Stimulated activated CD8-positive, alpha-beta memory T cell treated with anti-CD3 and anti-CD28 coated beads, Interleukin-4, amount 100 ng/mL, for 4 hours (primary cell): ENCODE measurements at places on chromosomes 2 and 18.

- no peak for DNase-seq
Observed at GRCh38 chr2:154704991-154705390, 6.5 kb downstream of the KCNJ3 start.

DNA sequence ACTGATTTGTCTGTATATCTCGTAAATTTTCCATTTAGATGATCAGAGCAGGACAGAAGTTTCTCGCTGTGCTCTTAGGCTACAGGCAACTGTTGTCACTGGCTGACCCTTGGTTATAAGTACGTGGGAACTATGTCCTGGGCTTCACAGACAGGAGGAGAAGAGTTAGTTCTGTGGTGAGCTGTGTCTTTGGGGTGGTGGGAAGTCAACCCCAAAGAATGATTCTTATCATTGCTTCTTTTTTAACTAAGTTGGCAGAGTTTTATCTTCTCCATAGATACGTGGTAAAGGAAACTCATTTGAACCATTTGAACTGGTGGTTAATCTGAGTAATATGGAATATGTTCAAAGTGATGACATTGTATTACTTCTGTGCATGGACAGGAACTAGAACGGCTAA lies 230.6 kb upstream of the EPAS1 start:
- DNase-seq, result no peak

GRCh38 chr2:227536445-227536844 lies 62.2 kb upstream of the SCYGR2 start:
- DNase-seq, result no peak

GRCh38 chr2:210195101-210195852 lies 24.1 kb upstream of the KANSL1L start:
- no peak for DNase-seq

DNA sequence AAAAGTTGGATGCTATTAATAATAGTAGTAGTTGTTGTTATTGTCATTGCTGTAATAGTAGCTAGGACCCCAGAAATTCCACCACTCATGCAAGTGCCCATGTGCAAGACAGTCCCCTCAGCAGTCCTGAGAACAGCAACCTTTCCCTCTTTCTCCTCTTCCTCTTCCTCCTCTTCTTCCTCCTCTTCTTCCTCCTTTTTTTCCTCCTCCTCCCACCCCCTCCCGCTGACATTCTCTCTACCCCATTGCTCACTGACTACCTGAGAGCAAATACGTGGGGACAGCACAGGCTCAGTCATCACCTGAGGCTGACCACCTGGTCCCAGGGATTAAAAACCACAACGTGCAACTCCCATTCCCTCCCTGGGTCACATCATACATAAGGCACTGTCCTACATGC lies 41.8 kb downstream of the SMAD7 start:
- no peak for DNase-seq

- DNase-seq, result no peak
Observed at GRCh38 chr2:222862106-222862908, 1.5 kb downstream of the ACSL3 start.

DNA sequence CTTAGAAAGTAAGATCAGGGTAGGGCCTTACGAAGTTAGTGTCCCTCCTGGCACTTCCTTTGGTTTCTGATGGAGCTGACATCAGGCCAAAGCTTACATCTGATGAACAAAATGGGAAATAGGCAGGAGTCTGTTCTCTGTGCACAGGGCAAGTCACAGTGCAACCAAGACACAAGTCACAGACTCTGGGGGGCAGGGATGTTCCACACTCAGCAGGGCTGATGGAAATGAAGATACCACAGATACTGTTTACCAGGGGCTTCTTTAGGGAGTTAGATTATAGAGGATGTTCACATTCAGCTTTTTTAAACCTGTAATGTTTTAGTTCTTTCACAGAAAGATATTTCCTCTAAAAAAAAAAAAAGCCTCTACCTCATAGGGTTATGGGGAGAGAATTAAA lies 106.2 kb upstream of the EPC2 start:
- no peak for DNase-seq

GRCh38 chr2:171309455-171310286 lies 124.1 kb downstream of the METTL8 start:
- no peak for DNase-seq

DNA sequence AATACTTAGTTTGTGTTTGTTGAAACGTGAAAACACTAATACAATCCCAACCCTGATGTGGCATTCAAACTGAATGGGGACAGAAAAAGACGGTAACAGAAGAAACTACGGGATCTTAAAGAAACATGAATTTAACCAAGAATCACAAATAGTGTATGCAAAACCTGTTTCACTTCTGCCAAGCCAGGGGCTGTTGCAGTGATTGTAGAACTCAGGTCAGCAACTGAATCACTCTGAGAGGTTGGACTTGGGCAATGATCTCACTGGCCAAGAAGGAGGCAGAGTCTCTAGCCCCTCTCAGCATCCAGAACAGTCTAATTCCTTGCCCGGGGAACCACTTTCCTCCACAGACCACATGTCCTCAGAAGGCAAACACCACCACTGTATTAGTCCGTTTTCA lies 54.9 kb upstream of the CRIM1 start:
- no peak for DNase-seq

DNA sequence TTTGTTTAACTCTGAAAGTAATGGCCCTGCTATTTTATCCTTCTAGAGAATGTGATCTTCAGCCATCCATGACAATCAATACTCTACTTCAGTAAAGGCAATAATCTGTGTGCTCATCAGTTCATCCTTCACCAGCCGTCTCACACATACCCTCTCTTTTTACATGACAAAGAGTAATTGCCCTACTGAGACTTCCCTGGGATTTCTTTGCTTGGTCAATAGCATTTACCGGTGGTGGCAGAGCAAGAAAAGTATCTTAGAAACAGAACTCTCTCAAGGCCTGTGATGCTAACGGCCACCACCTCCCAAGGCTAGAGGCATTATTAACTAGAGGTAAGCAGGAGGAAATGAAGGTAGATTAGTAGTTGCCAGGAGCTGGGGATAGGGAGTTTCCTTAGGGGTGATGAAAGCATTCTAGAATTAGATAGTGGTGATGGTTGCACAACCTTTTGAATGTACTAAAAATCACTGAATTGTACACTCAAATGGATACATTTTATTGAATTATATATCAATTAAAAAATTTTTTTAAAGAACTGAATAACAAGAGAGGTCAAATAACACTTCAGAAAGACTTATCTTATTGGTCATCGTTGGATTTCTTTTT lies 57.9 kb upstream of the EPC2 start:
- DNase-seq, result no peak

GRCh38 chr2:232525791-232526371 lies at the start of gene CHRND:
Gene CHRND (plus strand): TSS chr2:232526160. CDS start chr2:232526216, 56 bp downstream.
- DNase-seq, result no peak

GRCh38 chr2:212538305-212539071 lies at the start of gene ERBB4:
Gene ERBB4 (minus strand): TSS chr2:212538802. CDS start chr2:212538530, 272 bp downstream.
- no peak for DNase-seq

DNA sequence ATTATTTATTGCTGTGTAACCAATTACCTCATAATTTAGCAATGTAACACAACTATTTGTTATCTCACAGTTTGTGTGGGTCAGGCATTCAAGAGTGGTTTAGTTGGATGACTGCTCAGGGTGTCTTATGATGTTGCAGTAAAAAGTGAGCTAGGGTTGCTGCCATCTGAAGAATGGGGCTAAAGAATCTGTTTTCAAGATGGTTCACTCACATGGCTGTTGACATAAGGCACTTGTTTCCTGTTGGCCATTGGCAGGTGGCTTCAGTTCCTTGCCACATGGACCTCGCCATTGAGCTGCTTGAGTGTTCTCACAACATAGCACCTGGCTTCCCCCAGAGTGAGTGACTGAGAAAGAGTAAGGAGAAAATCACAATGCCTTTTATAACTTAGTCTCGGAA lies 123.2 kb downstream of the TMEM17 start:
- DNase-seq, result no peak

DNA sequence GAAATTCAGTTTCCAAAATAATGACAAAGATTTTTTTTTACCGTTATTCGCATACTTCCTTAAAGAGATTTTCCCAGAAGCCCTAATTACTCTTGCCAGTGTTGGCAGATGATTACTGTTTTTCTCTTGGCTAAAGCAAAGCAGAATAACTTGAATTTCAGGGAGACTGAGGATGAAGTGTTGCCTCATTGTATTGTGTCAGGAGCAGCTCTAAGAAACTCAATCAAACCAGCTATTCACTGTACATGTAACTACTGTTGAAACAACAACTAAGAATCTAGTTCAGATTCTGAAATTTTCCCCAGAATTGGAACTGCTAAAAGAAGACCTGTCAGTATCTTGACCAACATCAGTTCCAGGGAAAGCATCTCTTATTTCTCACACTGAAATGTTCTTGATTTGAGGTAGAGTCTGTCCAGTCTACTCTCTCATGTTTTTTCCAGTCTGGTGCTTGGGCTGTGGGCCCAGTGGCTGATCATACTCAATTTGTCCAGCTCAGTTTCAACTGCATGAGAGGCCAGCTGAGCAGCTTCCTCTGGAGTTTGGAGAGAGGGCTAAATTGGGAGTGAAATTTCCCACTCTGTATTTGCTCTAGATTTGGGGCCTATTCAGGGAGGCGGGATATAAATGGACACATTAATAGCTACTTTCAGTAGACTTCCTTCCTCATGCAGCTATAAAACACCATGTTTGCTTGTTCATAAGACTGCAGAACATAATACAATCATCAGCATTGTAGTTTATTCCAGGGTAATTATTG lies 78.5 kb downstream of the PPP1R1C start:
- no peak for DNase-seq

DNA sequence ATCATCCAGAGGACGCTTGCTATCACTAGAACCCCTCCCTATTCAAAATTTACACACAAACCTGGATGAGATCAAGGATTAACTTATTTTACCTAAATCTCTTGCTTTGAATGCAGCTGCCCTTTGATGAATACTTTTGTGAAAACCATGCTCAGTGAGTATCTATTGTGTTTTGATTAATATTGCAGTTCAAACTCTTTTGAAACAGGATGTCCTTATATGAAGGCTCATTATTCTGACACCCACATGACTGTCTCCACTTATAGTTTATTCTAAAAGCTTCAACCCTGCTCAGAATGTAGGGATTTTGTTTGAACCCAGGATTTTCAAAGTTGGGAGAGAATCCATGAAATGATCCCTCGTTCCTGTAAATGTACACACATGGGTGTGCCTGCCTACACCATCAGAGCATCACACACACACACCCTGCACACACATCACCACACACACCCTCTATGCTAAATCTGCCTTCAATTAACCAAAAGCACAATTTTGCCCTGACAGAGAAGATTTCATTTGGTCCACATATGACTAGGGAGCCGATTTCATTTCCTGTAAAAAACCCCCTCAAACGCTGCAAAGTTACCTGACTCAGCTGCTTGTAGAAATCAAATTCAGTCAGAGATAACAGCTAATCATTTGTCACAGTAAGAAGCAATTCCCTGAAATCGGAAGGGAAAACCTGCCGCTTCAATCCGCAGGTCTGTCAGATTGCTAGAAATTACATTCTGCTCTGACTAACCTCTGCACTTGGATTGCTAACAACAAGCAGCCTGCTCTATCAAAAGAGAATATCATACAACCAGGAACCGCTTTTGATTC lies 65.2 kb downstream of the ZEB2 start:
- no peak for DNase-seq

DNA sequence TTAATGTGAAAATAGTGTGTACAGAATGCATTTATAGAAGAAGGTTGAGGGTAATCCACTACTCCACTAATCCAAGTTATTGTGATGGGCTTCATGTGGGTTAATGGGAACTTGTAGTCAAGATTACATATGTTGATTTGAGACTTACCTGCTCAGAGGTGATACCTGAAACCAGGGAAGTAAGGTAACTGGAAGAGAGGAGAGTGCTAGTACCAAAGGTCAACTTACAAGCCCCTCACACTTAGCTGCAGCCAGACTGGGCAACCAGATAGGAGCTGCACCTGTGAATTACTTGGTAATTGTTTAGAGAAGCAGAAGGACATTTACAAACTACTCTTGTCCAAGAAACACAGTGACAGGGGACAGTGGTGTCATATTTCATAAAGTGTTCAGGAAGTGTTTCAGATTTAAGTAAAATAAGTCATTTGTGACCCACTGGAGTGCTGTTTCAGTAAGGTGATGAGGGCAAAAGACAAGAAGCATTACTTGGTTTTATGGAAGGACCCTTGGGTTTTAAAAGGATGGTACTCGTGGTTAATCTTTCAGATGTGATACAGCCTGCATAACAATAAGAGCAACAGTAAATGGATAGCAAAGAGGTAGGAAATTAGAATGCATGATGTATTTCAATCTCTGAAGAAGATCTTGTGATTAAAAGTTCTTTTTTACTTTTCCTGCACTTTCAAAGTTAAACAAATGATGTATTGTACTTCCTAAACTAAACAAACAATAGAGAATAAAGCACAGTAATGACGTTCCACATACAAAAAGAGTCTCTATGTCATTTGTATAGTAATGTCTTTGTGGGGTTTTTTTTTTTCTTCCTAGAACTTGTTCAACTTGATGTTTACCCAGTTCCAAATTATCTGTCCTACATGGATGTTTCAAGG lies 189.3 kb downstream of the PHLPP1 start:
- DNase-seq, result no peak

DNA sequence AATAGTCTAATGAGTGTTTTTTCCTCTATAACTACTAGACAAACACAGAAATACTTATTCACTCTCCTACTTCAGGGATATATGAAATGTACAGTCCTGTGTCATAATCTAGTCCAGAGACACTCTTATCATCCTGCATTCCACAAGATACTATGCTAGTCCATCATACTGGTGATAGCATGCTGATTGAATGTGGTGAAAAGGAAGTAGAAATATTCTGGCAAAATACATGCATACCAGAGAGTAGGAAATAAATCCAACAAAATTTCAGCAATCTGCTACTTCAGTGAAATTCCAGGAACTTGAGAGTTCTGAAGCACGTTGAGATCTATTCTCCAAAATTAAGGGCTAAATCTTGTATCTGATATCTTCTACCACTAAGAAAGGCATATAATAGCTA lies 353.9 kb downstream of the PID1 start:
- DNase-seq, result no peak

GRCh38 chr2:62589691-62590356 lies 83.8 kb upstream of the TMEM17 start:
- no peak for DNase-seq

GRCh38 chr2:23375448-23375847 lies 9.5 kb upstream of the KLHL29 start:
- no peak for DNase-seq

GRCh38 chr2:23803965-23804542 lies 122.9 kb downstream of the ATAD2B start:
- DNase-seq, result no peak

- no peak for DNase-seq
Observed at GRCh38 chr2:10891848-10892247, 19.9 kb upstream of the KCNF1 start.

GRCh38 chr2:127115471-127116199 lies 8.7 kb upstream of the BIN1 start:
- DNase-seq, result no peak

GRCh38 chr2:98801921-98802321 lies 71.0 kb upstream of the MGAT4A start:
- DNase-seq, result no peak
